ENCODE measurements at places on chromosomes 2 and 18. TPM values are rescaled to one million over a fixed set of nuclear protein-coding genes. Genes with fewer than 3 reads are reported as not detected.

DNA sequence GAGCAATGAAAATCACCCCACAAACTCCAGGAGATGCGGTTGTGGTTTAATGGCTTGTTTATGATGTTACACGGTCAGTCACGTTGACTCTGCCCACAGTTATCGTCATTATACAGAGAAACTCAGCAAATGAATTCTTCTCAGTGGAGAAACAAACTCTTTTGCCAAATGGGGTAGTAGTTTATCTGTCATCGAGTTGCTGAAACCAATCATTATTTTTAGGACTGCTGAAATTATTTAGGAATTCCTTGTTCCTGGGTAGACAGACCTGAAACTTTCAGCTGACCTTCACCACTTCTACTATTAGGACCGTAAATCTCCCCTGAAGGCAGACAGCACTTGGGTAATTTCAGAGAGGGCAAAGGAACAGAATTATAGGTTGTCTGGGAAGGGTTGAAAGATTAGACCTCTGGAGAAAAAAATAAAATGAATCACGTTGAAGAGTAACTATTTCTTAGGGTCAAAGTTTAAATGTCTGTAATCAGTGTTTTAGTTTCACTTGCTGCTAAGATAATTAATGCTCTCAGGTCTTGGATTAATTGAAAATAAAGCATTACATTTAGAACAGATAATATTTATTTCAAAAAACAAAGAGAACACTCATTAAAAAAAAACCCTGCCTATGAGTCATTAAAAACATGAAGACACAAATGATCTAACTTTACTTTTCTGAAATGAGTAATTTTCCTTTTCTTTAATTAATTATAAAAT is 52.1 kb upstream of the LYPD6 start:
- no peak overlapping the region for H3K4me3 ChIP-seq
- H3K36me3 ChIP-seq: no peaks in the 10 kb centered on the region
- H3K27me3 ChIP-seq: no peaks in the 10 kb centered on the region
- DNase-seq: no peak
- H3K4me1 ChIP-seq: no peaks in the 10 kb centered on the region

Gene CDH20
- total RNA-seq: not detected

DNA sequence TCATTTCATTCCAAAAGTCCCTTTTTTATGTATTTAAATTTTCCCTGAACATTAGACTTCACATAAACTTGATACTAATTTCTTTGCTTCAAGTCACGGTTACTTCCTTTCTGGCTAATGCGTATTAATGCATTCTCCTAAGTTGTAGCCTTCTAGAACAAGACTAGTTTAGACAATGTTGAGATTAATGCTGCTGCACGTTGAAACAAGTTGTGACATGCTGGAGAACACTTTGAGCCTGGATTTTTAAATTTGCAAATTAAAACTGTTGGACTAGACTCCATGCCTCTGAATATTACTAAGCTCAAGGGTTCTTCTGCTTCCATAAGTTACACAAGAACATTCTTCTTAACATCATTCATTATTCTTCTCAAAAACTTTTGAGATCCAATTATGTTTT is 29.1 kb downstream of the ID2 start:
- H3K36me3 ChIP-seq: no peaks in the 10 kb centered on the region
- no peaks in the 10 kb centered on the region for H3K27me3 ChIP-seq
- no peak for DNase-seq
- no peaks in the 10 kb centered on the region for H3K4me1 ChIP-seq

DNA sequence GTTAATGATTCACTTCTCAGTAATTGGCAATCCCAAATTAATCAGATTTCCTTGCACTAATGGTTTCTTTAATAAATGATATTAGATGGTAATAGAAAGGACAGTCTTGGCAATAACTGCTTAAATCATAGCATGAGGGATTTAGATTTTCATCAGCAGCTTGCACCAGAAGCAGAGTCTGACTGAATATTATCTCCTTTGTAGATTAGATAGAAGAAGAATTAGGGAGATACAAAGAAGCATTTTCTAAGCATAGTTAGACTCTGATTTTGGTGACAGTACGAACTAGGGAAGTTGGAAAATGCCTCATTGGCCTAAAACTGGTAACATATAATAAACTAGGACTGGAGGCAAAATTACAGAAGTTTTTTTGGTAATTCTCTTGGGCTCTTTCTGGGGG is 232.8 kb upstream of the EPAS1 start:
- no peaks in the 10 kb centered on the region for H3K36me3 ChIP-seq
- no peaks in the 10 kb centered on the region for H3K27me3 ChIP-seq
- H3K4me3 ChIP-seq: no peak overlapping the region
- H3K4me1 ChIP-seq: peaks cover 4% of the 10 kb centered on the region

Gene TUBA3E
- total RNA-seq: not detected

Gene MAP3K20
- total RNA-seq: 9.3 TPM

- DNase-seq: no peak
- no peak overlapping the region for H3K4me3 ChIP-seq
- H3K27me3 ChIP-seq: no peaks in the 10 kb centered on the region
- no peaks in the 10 kb centered on the region for H3K4me1 ChIP-seq
- no peak overlapping the region for H3K27ac ChIP-seq
These were observed 36.5 kb downstream of the MC2R start for GRCh38 chr18:13878857-13879256.

DNA sequence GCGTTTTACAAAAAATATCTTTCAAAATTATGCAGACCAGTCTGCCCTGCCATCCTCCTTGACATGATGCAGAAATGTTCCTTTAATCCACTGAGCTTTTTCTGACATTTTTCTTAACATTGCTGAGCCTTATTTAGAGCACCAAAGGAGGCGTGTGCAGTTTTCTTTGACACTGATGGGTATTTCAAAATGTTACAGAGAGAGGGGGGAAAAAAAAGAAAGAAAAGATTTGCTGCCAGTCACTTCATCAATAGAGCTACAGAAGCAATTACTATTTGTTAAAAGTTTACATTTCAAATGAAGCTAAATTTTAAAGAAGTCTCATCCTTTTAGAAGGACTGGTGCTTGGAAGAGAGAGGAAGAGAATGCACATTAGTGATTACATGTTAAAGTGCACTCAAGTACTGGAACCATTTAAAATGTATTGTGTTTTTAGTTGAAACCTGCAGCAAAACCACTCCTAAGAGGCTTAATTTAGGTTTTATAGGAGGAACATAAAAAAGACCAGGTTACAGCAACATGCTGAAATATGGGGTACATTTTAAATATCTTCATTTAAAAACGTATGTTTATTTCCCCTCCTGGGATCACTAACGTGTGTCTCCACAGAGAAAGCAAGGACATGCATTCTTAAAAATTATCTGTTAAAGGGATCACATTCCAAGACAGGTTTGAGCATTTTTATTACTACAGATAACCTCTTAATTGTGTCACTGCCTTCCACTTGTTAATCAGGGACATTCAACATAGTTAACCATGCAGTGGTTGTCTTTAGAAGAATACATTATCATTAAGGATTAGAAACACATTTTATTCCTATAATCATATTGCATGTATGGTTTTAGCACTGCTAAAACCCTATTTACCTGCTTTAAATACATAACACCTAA is 258.4 kb downstream of the MEIS1 start:
- peak overlapping the region; percentile 48 for H3K27ac ChIP-seq
- H3K4me1 ChIP-seq: no peaks in the 10 kb centered on the region
- H3K36me3 ChIP-seq: no peaks in the 10 kb centered on the region
- no peaks in the 10 kb centered on the region for H3K27me3 ChIP-seq

Gene RANBP2
- total RNA-seq: 82.1 TPM

DNA sequence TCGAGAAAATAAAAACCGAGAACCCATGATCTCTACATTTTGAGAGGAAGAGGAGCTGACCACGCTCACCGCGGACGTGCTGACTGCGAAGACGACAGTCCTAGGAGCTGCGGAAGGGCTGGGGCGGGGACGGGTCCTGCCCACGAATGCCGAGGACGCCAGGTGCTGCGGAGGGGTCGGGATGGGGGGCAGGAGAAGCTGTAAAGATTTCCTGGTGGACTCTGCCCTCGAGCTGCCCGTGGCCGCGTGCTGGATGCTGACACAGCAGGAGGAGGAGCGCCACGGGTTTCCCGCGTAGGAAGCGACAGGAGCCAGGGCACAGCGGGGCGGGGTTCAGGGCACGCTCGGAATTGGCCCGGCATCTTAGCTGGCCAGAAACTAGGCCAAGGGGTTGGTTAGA is 22.2 kb downstream of the ZSCAN30 start:
- peak overlapping the region; percentile 57 for H3K4me3 ChIP-seq
- peaks cover 6% of the 10 kb centered on the region for H3K4me1 ChIP-seq
- peak; percentile 77 for DNase-seq
- H3K36me3 ChIP-seq: peaks cover 15% of the 10 kb centered on the region
- H3K27me3 ChIP-seq: no peaks in the 10 kb centered on the region
- H3K27ac ChIP-seq: peak overlapping the region; percentile 86

Gene COLEC12
- 5.9 TPM for total RNA-seq

Gene CCDC195
- not detected for total RNA-seq

Gene NEURL3
- total RNA-seq: not detected

GRCh38 chr18:9887992-9888391 is 2.2 kb downstream of the TXNDC2 start:
- no peaks in the 10 kb centered on the region for H3K27me3 ChIP-seq
- DNase-seq: no peak
- no peaks in the 10 kb centered on the region for H3K36me3 ChIP-seq
- H3K4me3 ChIP-seq: no peak overlapping the region
- H3K27ac ChIP-seq: no peak overlapping the region

GRCh38 chr2:232652505-232652851 is 19.1 kb downstream of the EFHD1 start:
- H3K4me1 ChIP-seq: no peaks in the 10 kb centered on the region
- no peak overlapping the region for H3K4me3 ChIP-seq
- DNase-seq: no peak
- no peaks in the 10 kb centered on the region for H3K27me3 ChIP-seq

DNA sequence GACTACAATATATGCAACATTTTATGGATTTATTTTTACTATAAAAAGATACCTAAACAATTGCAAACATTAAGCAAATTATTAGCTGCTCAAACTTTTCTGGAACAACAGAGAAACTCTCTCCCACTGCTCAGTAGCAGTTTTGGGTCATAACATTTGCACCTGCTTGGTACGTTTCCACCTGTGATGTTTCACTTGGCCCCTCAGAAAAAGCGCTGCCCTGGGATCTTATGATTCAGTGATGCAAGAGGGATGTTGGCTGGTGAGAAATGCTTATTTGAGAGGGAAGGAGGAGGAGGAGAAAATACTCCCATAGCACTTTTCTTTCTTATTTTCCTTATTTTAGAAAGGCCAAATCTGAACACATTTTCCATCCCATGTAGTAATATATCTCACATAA is 9.2 kb downstream of the IRS1 start:
- H3K27ac ChIP-seq: peak overlapping the region; percentile 96
- peaks cover 64% of the 10 kb centered on the region for H3K4me1 ChIP-seq
- H3K27me3 ChIP-seq: no peaks in the 10 kb centered on the region
- peak; percentile 16 for DNase-seq

GRCh38 chr18:55314031-55314430 is 274.0 kb downstream of the TCF4 start:
- no peak overlapping the region for H3K27ac ChIP-seq
- no peaks in the 10 kb centered on the region for H3K36me3 ChIP-seq
- no peak overlapping the region for H3K4me3 ChIP-seq
- DNase-seq: no peak
- H3K4me1 ChIP-seq: no peaks in the 10 kb centered on the region

DNA sequence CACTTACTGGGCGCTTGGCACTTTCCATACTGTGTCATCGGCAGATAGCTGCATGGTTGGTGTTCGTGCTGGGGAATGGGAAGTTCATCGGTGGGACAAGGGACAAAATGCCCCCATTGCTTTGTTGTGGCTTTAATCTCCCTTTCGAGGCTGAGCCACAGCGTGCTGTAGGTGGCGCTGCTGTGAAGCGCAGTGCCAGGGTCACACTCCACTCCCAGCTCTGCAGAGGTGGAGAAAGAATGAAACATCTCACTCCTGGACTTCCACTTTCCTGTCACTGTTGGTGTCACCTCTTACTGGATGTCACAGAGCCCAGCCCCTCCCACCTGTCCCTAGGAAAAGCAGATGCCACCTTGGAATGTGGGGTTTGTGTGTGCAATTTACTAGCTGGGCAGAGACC is 8.7 kb downstream of the TYMS start:
- no peaks in the 10 kb centered on the region for H3K27me3 ChIP-seq
- no peak overlapping the region for H3K4me3 ChIP-seq
- no peak overlapping the region for H3K27ac ChIP-seq
- peaks cover 19% of the 10 kb centered on the region for H3K36me3 ChIP-seq
- no peaks in the 10 kb centered on the region for H3K4me1 ChIP-seq

- no peak overlapping the region for H3K4me3 ChIP-seq
- H3K27me3 ChIP-seq: no peaks in the 10 kb centered on the region
- no peak overlapping the region for H3K27ac ChIP-seq
These were observed 34.3 kb downstream of the MSH2 start for GRCh38 chr2:47437287-47437686.

GRCh38 chr2:162301151-162301804 is 17.2 kb downstream of the IFIH1 start:
- H3K27me3 ChIP-seq: no peaks in the 10 kb centered on the region
- no peak overlapping the region for H3K4me3 ChIP-seq
- peak; percentile 59 for DNase-seq
- peaks cover 11% of the 10 kb centered on the region for H3K4me1 ChIP-seq
- no peak overlapping the region for H3K27ac ChIP-seq
- H3K36me3 ChIP-seq: peaks cover 18% of the 10 kb centered on the region

- H3K27me3 ChIP-seq: peaks cover 35% of the 10 kb centered on the region
- DNase-seq: no peak
These were observed 2.4 kb upstream of the TMEM178A start for GRCh38 chr2:39663187-39663930.

Gene CENPA
- total RNA-seq: not detected

DNA sequence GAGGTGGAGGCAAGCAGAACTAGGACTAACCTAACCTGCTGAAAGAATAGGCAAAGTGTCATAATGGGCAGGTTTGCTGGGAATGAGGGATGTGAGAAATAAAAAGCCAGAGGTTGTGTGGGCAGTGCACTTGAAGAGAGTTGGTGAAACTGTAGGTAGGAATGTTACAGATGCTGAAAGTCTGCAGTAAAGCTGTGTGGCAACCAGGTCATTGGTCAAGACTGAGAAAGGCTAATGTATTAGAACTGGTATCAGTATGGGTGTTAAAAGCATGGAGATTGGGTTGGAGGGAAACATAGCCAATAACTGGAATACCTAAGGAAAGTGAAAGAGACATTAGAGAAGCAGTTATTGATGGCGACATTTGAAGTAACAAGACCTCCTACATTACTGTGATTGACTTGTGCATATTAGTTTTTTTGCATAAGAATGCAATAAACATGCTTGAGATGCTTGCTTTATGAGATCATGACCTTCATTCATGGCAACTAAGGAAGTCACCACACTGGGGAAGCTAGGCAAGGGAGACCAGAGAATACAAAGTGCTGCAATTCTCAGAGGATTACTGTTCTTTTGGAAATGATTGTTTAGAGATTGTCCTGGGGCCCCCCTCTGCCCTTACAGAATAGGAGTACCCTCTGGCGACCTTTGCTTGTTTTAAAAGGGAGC is 11.8 kb downstream of the GULP1 start:
- DNase-seq: no peak
- H3K4me1 ChIP-seq: no peaks in the 10 kb centered on the region
- no peaks in the 10 kb centered on the region for H3K36me3 ChIP-seq
- no peak overlapping the region for H3K27ac ChIP-seq
- no peaks in the 10 kb centered on the region for H3K27me3 ChIP-seq
